ENCODE measurements at places on chromosomes 11 and 22.

- no peak for DNase-seq
Measured at GRCh38 chr22:49937758-49938564, 19.5 kb downstream of the CRELD2 start.

DNA sequence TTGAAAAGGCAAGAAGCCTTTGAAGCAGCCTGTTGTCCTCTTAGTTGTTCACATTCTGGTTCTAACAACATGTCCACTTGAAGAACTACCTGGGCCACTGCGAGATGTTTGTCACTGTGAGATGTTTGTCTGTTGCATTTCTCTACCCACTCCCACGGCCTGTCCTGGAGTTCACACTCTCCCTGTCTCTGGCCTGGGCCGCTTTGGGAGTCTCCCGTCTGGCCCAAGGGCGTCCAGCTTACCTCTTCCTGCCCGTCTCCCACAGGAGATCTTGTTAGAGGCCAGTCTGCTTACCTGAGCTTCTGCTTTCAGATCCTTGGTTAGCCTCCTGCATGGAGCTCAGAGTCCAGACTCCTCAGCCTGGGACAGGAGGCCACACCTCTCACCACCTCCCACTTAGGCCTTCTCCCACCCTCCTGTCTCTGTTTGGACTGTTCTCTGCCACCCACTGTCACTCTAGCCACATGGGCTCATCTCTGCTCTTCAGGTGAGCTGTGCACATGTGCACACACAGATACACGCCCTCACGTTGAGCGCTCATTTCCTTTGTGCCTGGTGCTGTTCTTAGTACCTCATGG is 66.0 kb downstream of the TBC1D22A start:
- no peak for DNase-seq

- DNase-seq: no peak
Measured at GRCh38 chr11:130785380-130786116, 130.7 kb downstream of the SNX19 start.

- DNase-seq: no peak
Measured at GRCh38 chr22:24402460-24403192, 24.8 kb upstream of the ADORA2A start.

DNA sequence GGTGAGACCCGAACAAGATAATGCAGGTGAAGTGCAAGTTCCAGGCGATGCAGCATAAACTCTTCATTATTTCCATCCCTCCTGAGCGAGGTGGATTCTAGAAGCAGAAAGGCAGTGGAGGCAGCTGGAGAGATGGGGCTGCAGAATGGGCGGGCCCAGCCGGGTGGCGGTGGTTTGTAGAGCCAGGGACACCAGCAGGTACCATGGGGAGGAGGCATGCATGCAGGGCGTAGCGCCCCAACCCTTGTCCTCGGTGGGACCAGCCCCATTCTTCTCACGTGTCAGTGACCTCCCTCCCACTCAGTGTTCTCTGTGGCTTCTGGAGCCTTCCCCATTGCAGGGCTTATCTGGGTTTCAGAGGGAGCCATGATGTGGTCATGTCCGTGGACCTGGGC is 38.0 kb downstream of the MPPED1 start:
- DNase-seq: no peak

DNA sequence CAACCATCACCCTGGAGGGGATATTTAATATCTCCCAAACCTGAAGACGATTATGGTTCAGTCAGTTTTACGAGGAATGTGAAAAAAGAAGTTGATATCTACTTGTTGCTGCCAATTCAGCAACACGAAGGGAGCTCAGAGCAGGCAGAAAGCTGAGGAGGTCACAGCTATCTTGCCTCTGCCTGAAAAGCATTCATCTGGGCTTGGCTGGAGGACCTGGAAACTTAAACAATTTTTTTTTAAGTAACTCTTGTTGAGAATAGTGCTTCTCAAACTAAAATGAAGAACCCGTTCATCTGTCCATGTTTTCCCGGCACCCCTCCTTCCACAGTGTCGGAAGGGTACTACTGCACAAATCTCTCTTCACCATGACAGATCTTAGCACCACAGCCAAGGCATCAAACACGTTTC is 98.9 kb downstream of the MICAL3 start:
- no peak for DNase-seq

DNA sequence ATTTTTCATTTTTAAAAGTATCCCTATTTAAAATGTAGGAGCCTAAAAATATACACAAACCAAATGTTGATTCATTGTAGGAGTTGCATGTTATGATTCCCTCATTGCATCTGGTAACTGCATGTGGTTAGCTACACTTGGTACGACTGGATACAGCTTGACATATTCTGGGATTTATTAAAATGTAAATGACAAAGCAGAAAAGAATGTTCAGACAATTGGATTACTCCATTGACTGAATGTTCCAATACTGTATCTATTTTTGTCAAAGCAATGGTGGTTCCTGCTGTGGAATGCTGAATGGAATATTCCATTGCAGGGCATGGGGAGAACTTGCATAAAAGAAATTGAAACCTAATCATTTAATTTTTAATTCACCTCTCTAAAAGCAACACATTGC is 30.8 kb downstream of the BLID start:
- DNase-seq: no peak

DNA sequence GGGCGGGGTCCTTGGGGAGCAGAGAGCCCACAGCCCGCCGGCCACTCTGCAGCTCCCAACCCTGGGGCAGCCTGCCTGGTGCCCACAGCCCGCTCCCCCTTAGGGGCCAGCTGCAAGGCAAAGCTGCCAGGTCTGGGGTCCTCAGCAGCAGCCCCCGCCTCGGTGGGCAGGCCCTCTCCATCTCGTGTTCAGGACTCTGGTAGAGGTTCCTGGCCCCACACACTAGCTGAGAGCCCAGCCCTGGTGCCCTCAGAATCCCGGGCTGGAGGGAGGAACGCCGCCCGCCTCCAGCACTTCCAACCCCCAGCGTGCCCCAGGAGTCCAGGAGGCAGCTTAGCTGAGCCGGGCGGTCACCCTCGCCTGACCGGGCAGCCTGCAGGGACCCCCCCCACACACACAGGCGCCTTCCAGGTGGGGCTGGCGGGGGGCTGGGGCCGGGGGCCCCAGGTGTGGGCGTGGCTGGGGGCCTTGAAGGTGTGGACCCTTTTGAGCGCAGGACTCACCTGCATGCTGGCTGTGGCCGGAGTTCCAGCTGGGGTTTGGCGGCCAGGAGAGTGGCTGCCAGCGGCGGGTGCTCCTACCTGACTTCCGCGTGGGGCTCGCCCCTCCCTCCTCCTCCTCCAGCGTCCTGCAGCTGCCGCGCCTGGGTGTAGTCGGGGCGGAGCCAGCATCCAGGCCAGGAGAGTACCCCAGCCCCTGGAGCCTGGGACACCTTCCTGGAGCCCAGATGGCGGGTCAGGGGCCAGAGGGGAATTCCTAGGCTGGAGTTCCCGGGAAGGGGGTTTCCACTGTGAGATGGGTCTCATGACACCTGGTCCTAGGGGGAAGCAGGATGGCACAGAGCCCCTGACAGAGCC is at the start of gene ANO9:
Gene ANO9 (minus strand): TSS at position 594 of the 857 bp plus-strand sequence. CDS start 85 bp downstream, at position 509.
- DNase-seq: no peak

GRCh38 chr11:114273071-114273470 is 23.1 kb upstream of the NNMT start:
- DNase-seq: no peak

GRCh38 chr11:110654456-110654855 is 57.8 kb downstream of the ARHGAP20 start:
- DNase-seq: no peak

- no peak for DNase-seq
Measured at GRCh38 chr11:128840783-128841182, 26.3 kb downstream of the KCNJ1 start.

- DNase-seq: no peak
Measured at GRCh38 chr11:78714539-78714938, 139.9 kb upstream of the NARS2 start.

DNA sequence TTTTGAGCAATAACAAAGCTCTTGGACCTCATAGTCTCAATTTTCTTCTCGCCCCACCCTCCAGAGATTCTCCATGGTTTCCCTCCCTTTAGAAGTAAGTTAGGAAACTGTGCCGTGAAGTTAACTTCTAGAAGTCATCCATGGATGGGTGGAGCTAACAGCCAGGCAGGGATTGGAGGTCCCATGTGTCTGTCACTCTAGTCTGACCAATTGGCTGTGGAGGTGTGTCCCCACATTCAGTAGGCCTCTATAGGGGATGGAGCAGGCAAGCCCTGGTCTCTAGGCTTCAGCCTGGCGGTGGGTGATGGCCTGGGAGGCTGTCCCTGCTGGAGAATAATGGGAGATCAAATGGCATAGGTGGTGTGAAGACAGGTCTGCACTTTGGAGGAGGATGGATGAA is 50.7 kb downstream of the TP53I11 start:
- peak; percentile 71 for DNase-seq

DNA sequence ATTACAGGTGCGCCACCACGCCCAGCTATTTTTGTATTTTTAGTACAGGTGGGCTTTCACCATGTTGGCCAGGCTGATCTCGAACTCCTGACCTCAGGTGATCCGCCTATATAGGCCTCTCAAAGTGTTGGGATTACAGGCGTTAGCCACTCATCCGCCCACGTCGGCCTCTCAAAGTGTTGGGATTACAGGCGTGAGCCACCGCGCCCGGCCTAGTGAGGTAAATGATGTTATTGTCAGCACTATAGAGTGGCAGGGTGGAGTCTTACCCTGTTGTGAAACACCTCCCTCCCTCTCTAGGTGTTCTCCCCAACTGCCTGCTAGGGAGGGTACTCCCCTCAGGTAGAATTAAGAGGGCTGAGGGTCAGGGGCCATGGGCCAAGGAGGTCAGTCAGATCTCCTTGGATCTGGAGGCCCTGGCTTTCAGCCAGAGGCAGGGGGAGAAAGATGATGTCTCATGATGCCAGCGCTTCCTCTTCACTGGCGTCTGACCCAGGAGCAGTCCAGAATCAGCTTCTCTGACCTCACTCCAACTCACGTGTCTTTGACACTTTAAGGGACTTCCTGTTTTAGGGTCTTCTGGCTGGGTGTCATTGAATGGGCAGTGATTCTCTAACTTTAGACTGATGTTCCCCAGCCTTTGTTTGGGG is 2.0 kb downstream of the GGA1 start:
- peak; percentile 17 for DNase-seq

GRCh38 chr11:85912414-85912813 is 57.2 kb downstream of the CCDC83 start:
- no peak for DNase-seq

- DNase-seq: peak; percentile 62
Measured at GRCh38 chr11:71580057-71581003, 2.3 kb downstream of the KRTAP5-11 start.

DNA sequence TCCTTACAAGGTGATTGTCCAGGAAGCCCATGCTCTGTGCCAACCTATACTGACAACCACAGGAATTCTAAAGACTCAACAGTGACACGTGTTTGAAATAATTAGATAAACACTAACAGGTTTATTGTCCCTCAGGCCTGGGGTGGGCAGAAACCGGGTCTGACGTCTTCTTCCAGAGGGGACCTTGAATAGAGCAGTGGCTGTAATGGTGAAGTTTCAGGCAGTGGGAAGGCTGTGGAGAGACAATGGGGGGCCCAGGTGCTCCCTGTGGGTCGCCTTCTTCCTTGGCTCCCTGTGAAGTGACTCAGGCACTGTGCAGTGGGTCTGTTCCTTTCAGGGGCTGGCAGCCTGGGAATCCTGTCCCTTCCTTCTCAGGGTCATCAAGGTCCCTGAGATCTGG is 54.6 kb downstream of the OTOG start:
- no peak for DNase-seq

DNA sequence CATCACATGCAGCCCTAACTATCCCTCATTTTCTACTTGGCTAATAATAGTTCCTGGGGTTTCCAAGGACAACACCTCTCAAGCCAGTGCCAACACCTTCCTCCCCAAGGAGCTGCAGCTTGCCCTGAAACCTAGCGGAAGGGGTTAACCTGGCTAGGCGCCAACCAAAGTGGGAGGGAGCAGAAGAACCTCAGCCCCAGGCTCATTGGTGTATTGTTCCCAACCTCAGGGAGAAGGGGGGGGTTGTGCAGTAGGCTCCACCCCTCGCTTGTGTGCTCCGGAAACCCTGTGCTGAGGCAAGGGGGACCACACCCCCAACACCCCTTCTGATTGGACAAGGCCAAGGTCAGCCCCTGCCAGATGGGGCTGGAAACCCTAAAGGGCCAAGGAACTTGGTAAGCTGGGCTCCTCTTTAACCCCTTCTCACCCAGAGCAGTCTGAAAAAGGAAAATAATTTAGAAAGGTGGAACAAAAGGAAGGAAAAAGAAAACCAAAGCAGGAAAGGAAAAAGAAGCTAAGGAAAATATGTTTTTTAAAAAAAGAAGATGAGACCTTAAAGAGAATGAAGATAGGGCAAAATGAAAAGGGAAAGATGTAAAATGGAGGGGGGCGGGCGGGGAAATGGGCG is 2.5 kb downstream of the MTA2 start:
- peak; percentile 99 for DNase-seq

GRCh38 chr22:17578136-17578754 is 14.9 kb downstream of the SLC25A18 start:
- DNase-seq: no peak
